AG08396 (cell line): ENCODE measurements at places on chromosomes 4 and X.

- no peak for DNase-seq
Measured at GRCh38 chr4:7200801-7201200, 8.5 kb downstream of the SORCS2 start.

- no peak for DNase-seq
Measured at GRCh38 chr4:7756561-7757355, 182.9 kb downstream of the AFAP1 start.

GRCh38 chrX:143296521-143296920, 220.8 kb downstream of the SPANXN3 start:
- no peak for DNase-seq

- no peak for DNase-seq
Measured at GRCh38 chrX:109299091-109299490, 182.8 kb downstream of the GUCY2F start.

DNA sequence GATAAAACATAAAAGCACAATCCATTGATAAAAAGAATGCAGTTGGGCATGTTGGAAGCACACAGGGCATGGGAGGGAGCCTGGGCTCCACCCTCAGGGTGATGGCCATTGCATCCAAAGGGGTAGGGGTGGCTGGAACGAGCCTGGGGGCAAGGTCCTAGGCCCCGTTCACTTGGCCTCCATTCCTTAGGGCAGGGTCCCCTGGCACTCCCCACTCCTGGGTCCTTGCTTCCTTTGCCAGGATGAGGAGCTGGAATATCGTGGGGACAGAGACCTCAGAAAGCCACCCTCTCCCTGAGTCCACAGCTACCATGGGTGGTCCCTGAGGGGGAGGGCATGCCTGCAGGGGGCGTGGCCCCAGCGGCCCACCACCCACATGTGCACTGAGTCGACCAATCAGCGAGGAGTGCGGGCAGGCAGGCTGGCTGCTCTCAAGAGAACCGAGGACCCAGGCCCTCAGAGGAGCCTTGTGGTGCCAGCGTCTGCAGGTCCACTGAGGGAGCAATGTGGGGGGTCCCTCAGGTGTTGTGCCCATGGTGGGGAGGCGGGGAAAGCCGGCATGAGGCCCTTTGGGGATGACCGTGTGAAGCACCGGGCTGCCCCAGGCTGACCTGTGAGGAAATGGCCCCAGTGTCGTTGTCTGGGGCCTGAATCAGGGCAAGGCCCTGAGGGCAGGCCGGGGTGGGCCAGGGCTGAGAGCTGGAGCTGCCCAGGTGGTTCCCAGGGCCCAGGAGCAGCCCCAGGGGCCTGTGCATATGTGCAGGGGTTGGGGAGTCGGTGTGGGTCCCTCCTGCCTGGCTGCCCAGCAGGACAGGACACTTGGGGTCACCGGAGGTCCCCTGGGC, 78.6 kb upstream of the AMELX start:
- DNase-seq = no peak

- DNase-seq = no peak
Measured at GRCh38 chrX:84168574-84168973, 19.4 kb downstream of the RPS6KA6 start.

GRCh38 chr4:83851261-83852084, 315.6 kb downstream of the GPAT3 start:
- no peak for DNase-seq

DNA sequence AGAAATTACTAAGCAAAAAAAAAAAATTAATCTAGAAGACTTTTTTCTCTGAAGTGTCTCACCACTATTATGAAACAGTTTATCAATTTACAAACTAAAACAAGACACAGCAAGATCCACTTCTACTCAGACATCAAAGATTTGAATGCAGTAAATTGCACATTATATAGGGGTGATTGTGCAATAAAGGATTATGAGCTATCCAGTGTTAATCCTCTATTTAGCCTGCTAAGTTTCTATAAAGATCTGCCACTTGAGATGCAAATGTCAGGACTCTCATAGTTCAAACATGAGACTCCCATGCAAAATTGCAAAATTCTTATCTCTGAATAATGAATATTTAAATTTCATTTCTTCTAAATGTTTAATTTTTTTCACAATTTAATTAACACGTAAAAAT, 2.2 kb downstream of the TECRL start:
- no peak for DNase-seq

GRCh38 chr4:26139310-26139924, 181.4 kb upstream of the RBPJ start:
- DNase-seq = no peak

DNA sequence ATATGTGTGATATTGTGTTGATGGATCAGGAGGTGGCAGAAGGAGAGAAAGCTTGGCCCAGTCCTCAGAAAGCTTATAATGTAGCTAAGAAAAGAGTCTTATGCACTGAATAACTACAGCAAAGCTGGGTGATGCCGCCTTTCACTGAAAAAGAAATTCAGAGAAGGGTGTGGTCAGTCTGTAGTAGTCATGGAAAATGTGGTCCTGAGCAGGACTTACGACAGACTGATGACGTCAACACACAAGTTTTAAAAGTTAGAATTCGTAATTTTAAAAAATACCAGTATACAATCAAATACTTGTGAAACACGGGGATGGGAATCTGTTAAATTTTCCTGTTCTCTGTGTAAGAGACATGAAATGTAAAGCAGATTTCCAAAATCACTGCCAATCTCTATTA, 87.0 kb upstream of the RAPGEF2 start:
- DNase-seq = peak; percentile 11

DNA sequence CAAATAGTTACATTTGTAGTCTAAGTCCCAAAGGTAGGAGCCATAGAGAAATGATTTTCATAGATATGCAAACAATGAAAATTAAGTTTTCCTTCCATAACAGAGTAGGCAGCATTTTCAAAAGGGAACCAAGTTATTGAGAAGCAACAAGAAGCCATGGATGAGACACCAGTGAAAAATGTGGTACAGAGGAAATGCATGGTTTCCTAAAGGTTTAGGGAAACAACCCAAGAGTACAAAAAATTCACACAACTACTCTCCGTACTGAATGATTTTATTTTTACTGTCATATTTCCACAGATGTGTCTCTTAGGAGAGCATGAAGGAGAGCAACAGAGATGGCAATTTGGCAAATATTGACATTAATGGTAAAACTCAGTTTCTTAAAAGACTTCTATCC, 1408.9 kb upstream of the PCDH7 start:
- DNase-seq = no peak

DNA sequence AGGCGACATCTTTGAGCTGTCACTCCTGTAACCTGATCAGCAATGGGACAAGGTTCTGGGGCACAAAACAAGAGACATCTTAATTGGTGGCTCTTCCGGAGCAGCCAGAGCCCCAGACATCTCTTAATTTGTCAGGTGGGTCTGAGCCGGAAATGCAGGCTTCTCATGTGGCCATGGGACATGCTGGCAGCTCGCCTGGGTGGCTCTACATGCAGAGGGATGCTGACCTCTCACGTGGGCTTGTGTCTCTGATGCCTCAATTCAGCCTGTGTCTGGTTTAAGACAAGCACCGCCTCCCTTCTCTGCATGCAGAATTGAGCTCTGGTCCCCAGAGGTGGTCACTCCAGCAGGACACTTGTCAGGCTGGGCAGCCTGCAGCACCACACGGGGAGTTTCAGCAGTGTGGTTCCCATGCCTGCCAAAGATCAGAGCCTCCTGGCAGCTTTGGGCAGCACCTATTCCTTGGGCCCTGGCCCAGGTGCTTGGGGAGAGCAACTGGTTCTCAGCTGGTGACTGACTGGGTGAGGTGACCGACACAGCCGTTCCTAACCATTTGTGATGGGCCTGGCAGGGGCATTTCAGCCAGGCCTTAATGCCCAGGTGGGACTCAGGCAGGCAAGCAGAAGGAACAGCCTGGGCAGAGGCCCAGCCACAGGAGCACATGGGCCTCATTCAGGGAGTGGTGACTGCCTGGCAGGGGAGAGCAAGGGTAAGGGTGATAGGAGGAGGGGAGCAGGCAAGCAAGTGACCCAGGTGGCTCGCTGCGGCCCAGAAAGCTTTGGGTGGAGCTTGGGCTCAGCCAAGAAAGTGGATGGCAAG, 53.4 kb downstream of the HMX1 start:
- DNase-seq = no peak

- DNase-seq = no peak
Measured at GRCh38 chr4:161642708-161643107, 521.1 kb downstream of the FSTL5 start.

- no peak for DNase-seq
Measured at GRCh38 chr4:138948918-138949317, 66.7 kb upstream of the NOCT start.

GRCh38 chr4:4781936-4782707, 77.3 kb upstream of the MSX1 start:
- peak; percentile 56 for DNase-seq

DNA sequence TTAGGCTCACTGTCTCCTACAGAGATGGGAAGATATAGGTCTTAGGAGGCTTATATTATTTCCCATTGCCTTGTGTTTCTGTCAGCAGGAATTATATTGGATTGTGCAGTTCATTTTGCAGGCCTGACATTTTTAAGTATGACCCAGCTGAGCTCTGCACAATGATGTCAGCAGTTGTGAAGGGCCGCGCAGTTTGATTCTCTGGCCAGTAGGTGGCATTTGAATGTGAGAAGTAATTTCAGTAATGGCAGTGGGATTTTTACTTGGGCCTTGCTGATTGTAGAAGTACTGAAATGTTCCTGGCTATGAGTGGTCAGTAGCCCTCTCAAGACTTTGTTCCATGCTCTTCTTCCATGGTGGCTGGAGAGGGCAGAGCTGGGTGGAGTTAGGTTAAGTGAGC, 247.2 kb upstream of the MTMR8 start:
- no peak for DNase-seq

DNA sequence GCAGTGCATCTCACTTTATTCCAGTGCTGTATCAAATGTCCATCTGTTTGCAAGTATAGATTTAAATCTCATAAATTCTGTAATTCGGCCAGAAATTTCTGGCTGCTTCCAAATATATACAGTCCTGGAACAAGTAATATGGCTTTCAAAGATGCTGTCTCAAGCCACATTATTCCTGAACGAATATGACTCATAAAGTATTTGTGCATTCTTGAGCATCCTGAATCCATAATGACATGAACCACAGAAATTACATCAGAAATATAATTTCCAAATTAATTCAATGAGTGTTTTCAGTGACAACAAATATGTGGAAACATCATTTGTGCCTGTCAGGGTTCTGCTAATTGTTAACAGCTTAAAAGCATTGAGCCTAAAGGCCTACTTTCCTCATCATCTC, 140.9 kb upstream of the HPGD start:
- no peak for DNase-seq

DNA sequence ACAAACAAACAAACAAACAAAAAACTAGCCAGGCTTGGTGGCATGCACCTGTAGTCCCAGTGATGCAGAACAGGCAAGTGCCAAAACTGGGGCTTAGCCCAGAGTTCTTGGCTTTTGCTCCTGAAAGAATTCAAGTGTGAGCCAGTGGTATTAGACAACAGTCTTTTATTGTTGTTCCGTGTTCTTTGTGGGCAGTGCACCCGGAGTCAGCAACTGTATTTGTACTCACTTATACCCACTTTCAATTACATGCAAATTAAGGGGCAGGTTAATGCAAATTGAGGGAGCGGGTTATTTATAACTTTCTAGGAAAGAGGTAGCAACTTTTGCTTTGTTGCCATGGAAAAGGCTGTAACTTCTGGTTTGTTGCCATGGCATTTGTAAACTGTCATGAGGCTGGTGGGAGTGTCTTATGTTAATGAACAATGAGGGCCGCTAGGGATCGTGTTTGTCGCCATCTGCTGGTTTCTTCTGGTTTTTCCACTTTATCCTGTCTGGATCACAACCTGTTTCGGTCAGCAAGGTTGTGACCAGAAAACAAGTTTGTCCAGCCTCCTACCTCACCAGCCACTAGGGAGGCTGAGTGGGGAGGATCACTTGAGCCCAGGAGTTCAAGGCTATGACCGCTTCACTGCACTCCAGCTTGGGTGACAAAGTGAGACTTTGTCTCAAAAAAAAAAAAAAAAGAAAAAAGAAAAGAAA, 88.8 kb upstream of the ESX1 start:
- DNase-seq = peak; percentile 37

GRCh38 chr4:16686195-16686594, 212.2 kb downstream of the LDB2 start:
- DNase-seq = peak; percentile 77

DNA sequence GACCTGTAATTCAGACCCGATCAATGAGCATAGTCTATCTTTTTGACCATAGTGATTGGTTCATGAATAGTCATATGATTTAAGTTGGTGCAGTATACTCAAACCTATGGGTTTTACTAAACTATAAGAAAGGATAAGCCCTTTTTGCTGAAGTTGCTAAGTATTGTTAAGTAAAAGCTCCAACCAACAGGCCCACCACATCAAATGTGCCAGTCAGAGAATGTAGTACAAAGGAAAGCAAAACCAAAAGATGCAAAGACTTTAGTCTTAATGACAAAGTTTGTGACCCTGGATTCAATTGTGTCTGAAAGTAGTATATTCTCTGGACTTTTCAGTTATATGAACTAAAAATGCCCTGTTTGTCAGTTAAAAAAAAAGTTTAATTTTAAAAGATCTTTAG, 208.1 kb upstream of the TET2 start:
- DNase-seq = no peak

DNA sequence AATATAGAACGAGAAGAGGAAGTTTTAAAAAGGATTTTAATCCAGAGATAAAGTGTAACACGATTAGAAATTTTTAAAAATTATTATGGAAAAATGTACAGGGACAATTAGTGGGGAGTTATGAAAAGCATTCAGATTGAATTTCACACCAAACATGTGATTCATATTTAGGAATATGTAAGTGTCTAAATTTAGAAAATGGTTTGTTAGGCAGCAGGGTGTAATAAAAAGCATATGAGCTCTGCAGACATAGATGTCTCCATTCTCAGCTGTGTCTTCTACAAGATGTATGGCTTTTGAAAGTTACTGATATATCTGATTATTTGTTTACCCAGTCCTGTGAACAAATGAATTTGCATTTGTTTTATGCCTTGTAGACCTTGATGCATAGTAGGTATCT, 638.9 kb upstream of the AGA start:
- DNase-seq = no peak

- no peak for DNase-seq
Measured at GRCh38 chr4:52192721-52193135, 141.6 kb downstream of the SPATA18 start.

GRCh38 chrX:95885074-95885473, 799.6 kb upstream of the DIAPH2 start:
- DNase-seq = no peak

GRCh38 chr4:14069886-14070285, 442.4 kb upstream of the BOD1L1 start:
- no peak for DNase-seq

DNA sequence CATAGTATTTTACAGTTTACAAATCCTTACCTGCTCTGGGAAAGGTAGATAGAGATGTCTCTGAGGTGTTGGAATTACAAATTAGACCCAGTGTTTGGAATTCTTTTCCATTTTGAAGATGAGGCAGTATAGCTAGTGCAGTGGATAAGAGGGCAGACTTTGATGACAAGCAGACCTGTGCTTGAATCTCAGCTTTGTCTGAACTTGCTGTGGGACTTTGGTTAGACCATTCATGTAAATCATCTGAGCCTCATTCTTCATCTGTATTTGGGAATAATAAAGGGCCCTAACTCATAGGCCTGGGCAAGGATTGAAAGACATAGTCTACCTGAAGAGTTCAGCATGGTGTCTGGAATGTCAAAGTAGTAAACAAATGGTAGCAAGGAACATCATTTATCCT, 77.2 kb upstream of the BOD1L1 start:
- no peak for DNase-seq
